ENCODE measurements at places on chromosomes 7 and 10.

GRCh38 chr10:46537309-46537708, 19.1 kb downstream of the GPRIN2 start:
- no peak for DNase-seq

DNA sequence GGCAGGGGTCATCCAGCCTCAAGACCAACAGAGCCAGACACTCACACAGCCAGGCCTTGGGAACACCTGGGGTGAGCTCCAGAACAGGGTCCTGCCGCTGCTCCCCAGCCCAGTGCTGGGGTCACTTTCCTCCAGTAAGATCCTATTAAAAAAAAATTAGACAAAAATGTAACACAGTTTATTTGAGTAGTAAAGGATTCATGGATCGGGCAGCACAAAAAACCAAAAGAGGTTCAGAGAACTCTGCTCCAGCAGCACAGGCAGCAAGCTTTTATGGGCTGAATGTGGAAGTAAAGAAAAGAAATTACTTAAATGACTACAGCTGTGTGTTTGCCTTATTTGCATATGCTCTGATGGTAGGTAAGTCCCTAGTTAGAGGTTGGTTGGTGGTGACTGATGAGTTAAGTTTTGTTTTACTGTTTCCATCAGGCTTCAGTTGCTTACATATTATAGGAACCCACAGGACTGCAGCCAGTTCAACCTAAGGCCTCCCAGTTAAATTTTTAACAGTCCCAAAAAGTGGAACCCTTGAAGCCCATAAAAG, 80.5 kb upstream of the FGFR2 start:
- DNase-seq: no peak

DNA sequence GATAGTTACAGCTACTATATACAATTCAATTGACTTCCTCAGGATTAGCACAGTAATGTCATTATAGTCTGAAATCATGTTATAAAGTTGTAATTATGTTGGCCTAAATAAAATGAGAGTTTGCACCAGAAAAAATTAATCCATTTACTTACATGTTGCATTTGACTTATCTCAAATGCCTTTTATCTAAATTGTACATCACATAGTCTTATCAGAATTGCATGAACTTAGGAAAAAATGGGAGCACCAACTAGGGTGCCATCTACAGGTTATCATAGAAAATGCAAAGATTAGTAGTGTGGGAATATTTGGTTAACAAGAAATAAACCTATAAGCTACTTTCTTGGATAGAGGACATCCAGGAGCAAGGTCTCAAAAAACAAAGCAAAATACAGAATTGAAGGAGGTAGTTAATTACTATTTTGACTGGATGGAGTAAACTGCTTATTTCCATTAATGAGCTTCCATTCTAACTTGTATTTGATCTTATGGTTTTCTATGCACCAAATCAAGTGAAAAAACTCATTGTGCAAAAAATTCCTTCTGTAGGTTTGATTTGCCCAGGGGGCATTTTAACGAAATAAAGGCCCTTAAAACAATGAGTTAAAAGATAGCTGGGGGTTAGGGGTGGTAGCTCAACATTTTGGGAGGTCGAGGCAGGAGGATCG, 60.0 kb upstream of the ORC5 start:
- peak; percentile 1 for DNase-seq

DNA sequence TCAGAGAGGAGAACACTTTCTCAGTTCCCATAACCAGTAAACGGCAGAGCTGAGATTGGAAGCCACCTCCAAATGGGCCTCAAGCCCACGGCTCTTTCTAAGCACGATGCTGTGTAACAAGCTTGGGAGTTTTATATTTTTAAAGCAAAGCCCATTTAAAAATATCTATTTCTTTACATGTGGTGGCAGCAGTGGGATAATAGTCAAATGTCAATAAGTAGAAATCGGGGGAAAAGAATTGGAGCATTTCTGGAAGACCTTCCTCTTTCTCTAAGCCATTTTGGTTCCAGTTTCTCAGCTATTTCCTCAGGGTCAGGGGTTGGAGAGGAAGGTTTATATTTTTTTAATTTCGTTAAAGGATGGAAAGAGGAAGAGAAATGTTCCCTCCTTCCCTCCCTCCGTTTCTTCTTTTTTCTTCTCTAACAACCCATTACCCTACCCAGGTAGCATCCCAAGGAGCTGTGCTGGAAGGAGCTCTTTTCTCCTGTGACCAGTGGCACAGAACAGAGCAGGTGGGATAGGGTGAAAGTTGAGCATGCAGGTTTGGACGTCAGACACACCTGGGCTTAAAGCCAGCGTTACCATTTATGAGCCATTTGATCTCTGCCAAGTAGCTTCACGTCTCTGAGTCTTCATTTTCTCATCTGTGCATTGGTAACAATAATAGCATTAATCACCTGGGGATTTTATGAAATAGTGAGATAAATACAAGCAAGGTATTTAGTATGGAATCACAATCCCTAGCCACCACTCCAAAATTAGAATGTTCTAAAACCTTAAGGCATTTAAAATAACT, 515.7 kb downstream of the RPS24 start:
- DNase-seq: no peak

- DNase-seq: no peak
Observed at GRCh38 chr7:1666823-1667565, 3.1 kb upstream of the ELFN1 start.

DNA sequence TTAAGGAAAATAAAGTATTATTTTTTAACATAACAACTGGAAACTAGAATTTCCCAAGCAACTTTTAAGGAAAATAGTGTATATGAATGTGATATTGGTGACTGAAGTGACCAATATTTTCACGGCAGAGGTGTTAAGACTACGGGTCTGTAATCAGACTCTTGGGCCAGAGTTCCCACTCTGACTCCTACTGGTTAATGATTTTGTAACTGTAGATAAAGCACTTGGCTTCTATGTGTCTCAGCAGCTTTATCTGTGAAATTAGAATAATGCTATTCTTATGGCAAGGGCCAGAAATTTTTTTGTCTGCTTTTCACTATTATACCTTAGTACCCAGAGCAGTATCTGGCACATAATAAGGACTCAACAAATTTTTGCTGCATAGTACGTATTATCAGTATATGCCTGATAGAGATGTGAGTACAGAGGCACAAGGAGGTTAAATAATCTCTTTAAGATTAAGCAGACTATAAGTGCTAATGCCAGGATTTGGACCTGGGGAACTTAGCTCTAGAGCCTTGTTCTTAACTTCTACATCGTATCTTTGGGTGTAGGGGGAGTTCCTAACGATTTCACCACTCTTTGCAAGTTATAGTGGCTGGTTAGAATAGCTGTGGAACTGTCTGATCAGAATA, 186.1 kb upstream of the SLC26A5 start:
- DNase-seq: no peak

DNA sequence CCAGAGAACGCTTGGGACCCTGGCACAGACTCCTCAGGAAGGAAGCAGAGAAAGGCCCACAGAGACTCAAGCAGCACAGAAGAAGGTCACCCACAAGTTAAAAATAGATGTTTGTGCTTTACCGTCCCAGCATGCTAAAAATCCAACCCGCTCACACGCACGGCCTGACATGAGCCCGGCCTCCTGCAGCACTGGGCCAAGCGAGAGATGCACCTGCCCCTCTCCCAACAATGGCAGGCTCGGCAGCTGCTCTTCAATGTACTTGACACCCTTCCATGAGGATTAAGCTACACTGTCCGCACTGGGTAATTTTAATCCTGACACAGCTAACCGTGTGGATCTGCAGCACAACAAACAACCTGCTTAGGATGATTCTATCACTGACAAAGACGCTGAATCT, 9.3 kb downstream of the DIP2C start:
- DNase-seq: peak; percentile 28

DNA sequence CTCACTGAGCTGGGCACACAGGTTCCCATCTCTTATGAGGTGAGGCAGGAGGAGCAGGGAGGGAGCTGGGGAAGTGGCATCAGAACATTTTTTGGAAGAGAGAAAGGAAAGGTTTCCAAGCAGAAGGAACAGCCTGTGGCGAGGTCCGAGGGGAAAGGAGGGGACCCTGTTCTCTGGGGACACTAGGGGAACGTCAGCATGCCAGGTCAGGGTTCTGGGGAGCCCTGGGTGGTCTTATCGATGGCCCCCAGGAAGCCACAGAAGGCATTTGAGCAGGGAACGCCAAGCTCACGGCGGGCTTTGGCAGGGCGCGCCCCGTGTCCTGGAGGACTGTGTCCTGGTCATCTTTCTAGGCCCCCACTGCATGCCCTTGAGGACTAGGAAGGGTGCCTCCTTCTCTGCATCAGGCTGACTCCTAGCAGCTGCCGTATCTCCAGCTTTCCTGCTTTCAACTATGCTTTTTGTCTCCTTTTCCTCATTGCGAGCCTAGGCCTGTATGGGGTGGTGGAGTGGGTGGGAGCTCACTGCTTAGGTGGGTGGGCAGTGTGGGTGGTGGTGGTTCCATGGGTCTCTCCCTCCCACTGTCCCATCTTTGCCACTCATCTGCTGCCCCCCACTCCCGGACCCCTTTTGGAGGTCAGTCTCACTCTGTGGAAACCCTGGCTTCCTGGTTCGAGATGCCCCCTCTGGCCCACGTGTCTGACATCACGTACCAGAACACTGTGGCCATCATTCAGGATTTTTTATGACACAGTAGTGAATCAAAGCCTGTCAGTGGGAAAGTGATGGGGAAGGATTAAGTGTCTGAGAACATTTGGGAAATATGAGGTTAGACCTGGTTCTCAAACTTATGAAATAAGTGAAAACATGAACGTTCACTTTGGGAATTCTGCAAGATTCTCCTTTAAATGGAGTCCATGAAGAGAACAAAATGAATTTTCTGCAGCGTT, 89.1 kb downstream of the CUX1 start:
- no peak for DNase-seq

DNA sequence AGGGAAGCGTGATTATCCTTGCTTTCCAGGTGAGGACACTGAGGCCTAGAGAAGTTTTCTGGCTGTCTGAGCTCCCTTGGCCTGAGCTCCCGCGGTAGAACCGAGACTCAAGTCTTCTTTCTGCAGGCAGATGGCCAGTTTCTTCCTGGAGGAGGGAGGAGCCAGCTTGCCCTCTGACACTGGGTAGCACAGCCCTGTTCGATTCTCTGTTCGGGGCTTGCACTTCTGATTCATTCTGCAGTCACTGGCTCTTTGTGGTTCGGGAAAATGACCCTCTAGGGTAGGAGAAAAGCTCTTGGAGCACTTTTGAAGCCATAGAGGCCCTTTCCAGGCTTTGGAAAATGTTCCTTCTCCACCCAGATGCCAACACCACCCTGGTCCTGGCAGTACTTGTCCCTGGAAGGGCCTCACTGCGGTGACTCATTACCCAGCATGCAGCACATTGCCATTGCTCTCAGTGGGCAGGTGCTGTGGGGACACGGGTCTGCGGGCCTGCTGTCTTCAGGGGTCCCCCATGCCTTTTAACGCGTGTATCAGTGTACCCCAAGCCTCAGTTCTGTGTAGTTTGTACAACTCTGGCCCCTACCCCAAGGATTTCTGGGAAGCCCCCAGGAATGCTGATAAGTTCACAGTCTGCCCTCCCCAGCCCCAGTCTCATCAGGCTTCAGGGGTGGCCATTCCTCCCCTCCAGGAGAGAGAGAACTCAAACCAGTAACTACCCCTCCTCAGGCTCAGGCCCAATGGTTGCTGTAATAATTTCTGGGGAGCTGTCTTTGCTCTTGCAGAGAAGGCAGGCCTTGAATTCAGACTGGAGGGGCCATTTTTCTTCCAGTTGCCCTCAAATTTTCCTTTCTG, 11.9 kb downstream of the CHST3 start:
- DNase-seq: no peak

Data from COR-L47 (cell line).